ENCODE measurements at places on chromosomes 12 and 14.

- no peak for DNase-seq
Measured at GRCh38 chr14:100832311-100832960, 6.5 kb downstream of the MEG3 start.

DNA sequence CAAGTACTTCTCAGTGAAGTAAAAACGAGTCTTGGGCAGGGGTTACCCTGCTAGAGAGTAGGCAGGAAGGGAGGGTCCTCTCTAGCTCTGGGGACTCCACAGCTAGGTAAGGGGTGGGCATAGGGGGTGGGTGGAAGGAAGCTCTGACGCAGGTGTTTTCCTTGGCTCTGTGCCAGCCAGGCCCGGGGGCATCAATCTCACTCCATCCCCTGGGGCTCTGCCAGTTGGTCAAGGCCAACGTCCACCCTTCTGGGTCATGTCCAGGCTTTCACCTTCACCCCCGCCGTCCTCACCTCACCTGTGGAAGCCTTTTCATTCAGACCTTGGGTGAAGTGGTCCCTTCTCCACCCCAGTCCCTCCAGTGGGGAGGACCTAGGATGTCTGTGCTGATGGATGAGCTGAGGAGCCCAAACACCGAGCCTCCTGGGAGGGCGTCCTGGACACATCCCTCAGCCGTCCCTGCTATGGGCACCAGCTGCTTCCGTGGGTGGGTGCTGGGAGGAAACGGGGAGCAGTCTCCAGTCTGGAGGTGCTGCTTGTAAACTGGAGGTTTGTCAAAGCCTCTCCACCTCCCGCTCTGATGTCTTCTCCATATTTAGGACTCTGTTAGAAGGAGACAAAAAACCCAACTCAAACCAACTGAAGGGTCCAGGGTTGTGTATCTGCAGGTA, 71.5 kb upstream of the SFSWAP start:
- DNase-seq = no peak

GRCh38 chr12:114679942-114680341, 4.0 kb downstream of the TBX3 start:
- DNase-seq = no peak

DNA sequence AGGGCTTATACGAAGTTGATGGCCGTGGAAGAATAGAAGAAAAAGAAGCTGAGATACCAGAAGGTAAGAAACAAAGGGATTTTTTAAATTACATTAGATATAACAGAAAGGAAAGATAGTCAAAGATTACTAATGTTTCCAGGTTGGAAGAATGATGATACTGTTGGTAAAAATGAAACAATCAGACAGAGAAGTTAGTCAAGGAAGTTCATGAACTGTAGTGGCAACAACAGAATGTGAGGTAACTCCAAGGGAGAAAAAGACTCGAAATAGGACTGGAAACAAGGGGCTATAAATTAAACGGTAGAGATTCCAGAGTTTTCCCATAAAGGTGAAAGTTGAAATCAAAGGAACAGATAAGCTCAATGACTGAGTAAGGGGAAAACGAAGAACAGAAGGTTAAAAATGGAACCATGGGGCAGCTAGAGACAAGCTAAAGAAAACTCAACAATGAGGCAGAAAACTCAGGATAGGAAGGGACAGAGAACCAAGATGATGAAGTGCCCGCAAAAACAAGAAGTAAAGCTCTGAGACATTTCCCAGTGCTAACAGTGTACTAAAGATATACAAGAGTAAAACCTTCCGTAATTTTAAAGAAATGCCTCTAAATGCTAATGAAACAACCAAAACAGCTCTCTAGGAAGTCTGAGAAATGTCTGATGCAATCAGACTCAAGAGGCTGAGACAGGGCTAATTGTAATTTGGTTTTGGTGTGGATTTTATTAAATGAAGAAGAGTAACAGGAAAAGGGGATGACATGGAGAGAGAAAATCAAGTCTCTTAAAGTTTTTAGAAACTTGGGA, 70.0 kb downstream of the PPP2R5E start:
- no peak for DNase-seq

DNA sequence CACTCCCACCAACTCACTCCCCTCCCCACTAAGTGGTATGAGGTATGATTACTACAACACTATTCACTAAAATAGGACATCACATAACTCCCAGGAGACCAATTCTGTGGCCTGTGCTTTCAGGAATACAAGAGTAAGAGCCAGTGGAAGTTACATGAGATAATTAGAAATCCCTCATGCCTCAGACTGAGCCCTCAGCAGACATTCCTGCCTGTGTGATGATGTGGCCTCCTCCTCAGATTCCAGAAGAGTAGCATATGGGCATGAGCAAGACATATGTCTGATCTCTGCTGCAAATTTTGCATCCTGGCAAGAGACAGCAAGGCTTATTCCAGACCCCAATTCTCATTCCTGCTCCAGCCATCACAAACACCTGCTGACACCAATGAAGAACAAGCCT, 46.0 kb upstream of the BMP4 start:
- DNase-seq = no peak

GRCh38 chr12:52645120-52645761, 6.8 kb downstream of the KRT2 start:
- DNase-seq = no peak

DNA sequence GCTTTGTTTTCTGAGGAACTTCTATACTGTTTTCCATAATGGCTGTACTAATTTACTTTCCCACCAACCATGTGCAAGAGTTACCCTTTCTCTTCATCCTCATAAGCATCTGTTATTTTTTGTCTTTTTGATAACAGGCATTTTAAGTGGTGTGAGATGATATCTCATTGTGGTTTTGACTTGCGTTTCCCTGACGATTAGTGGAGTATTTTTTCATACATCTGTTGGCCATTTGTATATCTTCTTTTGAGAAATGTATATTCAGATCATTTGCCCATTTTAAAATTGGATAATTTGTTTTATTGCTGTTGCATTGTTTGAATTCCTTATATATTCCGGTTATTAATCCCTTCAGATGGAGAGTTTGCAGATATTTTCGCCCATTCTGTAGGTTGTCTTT, 10.2 kb upstream of the HMGA2 start:
- no peak for DNase-seq

- DNase-seq = no peak
Measured at GRCh38 chr14:70555890-70556289, 21.1 kb upstream of the ADAM20 start.

GRCh38 chr14:93700928-93701327, 87.4 kb downstream of the PRIMA1 start:
- no peak for DNase-seq

DNA sequence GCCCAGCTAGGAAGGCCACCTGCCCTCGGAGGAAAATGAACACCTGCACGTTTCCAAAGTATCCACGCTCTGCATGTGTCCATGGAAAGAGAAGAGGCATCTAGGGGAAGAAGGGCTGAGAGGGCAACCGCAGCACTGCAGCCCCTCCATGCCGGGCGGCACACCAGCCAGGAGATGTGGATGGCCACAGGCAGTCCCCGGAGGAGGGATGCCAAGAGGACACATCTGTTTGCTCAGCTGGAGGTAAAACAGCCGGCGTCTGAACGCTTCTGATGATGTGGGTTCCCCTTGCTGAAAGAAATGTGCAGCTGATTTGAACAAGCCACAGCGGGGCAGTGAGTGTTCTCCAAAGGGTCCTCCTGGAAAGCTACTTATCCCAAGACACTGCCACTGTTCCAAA, 34.0 kb downstream of the CHGA start:
- DNase-seq = peak; percentile 29

- no peak for DNase-seq
Measured at GRCh38 chr14:35879654-35880249, 53.6 kb downstream of the BRMS1L start.

- DNase-seq = no peak
Measured at GRCh38 chr12:6132496-6132895, 8.0 kb upstream of the VWF start.

DNA sequence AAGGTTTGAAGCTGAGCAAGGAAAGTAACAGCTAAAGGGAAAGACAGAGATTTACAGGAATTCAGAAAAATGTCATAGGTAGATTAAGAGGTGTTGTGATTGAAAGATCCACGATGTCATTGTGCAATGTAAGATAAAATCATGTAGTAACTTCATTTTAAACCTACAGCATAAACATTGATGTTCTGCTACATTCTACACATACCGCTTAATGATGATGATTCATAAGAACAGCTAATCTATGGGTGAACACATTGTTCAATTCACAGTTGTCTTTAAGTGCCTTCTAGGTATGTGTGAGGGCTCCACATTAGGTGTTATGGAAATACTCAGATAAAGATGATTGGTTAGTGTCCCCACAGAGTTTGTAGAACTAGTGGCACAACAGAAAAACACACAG, 170.9 kb downstream of the GRIP1 start:
- no peak for DNase-seq

DNA sequence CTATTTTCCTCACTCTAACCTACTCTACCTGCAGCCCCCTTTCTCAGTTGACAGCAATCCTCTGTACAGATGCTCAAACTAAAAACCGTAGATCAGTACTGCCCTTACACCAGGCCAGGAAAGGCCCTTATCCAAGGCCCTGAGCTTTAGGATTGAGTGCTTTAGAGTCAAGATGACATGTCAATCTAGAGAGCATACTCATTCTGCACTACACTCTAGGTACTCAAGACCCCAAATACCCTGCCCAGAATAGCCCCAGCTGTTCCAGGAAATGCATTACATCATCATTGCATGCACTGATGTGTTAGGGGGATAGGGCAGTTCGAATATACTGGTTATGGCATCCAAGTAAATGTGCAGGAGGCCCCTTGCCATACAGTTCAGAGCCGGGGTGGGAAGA, 3.5 kb upstream of the PHLDA1 start:
- no peak for DNase-seq

- DNase-seq = no peak
Measured at GRCh38 chr12:122983789-122984515, 3.5 kb downstream of the ARL6IP4 start.

GRCh38 chr12:95003213-95003920, at the start of gene NDUFA12:
Gene NDUFA12, minus strand, starts transcription at chr12:95003697. Its CDS starts 17 bp downstream, at chr12:95003680.
- DNase-seq = peak; percentile 95

DNA sequence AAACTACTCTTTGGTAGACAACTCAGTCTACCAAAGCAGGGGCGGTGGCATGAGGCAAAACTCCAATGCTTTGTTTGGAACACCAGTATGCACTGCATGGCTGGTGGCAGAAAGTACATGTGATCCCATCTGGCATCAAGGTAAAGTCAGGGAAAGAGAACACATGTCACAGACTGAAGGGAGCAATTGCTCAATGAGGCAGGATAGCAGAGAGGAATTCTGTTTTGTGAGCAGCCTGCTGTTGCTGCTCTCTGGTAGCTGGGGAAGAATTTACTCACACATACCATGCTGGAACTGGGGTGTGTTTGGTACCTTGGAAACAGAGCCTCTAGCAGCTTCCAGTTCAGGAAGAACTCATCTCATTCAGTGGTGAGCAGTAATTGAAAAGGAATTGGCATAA, 84.8 kb downstream of the HELB start:
- DNase-seq = peak; percentile 74

Data from NCI-H2171 (cell line).